ENCODE measurements at places on chromosomes 6 and 20.

- DNase-seq: no peak
Observed at GRCh38 chr20:14178952-14179351, 158.5 kb downstream of the FLRT3 start.

DNA sequence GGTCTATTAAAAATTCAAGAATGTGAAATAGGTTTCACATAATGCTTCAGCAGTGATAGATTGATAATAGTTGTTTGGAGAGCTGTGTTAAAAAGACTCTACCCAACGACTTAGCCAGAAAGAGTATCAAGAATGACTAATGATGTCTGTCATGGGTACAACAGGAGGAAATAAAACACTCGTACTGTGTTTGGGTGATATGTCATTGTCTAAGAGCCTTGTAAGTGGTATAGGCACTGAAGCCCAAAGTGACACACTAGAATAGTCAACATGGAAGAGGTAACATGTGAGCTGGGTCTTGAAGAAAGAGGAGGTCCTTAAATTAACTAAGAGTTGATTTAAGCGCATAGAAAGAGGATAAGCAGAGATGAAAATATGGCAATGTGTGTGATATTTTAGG, 471.8 kb upstream of the MAN1A1 start:
- DNase-seq: no peak

DNA sequence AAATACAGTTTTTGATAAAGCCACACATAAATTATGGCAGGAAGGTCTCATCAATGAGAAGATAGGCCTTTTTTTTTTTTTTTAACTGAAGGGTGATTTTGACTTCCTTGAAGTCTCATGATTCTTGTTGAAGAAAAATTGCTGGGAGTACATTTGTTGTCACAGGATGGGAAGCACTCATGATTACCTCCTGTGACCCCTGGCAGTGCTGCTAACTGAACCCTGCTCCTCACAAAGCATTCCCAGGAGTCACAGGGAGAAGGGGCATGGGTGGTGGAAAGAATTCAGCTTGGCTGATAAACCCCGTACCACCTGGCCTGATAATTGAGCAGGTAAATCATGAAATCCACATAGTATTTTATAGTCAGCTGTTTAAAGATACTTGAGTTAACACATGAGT, 86.9 kb downstream of the CD109 start:
- no peak for DNase-seq

- no peak for DNase-seq
Observed at GRCh38 chr20:34892671-34893070, 16.3 kb downstream of the ACSS2 start.

DNA sequence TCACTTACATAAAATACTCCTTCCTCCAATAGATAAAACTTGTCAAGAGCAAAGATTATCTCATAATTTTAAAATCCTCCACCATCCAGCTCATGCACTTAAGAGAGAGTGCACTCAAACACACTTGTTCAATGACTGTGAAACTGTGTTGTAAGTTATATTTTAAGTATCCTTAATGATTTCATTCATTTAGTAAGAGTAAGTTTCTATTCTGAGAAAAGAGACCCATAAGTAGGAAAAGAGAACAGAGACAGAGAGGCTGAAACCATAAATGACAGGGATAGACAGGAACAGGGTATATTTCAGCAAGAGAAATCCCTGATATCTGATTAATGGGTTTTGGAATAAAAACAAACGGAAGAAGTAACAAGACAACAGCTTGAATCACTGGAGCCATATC, 8.2 kb downstream of the SSR1 start:
- DNase-seq: no peak

GRCh38 chr6:73694711-73695411, 1.1 kb upstream of the CD109 start:
- peak; percentile 19 for DNase-seq

- DNase-seq: no peak
Observed at GRCh38 chr6:158512809-158513208, 47.1 kb upstream of the TMEM181 start.

- DNase-seq: peak; percentile 22
Observed at GRCh38 chr6:18260448-18261106, 3.8 kb downstream of the DEK start.

- no peak for DNase-seq
Observed at GRCh38 chr20:48858075-48858790, 30.4 kb upstream of the PREX1 start.

- no peak for DNase-seq
Observed at GRCh38 chr6:144969154-144969553, 684.0 kb downstream of the UTRN start.

GRCh38 chr20:24478584-24478983, 9.2 kb downstream of the SYNDIG1 start:
- no peak for DNase-seq

- peak; percentile 40 for DNase-seq
Observed at GRCh38 chr6:134176264-134176975, 124.0 kb upstream of the SLC2A12 start.

DNA sequence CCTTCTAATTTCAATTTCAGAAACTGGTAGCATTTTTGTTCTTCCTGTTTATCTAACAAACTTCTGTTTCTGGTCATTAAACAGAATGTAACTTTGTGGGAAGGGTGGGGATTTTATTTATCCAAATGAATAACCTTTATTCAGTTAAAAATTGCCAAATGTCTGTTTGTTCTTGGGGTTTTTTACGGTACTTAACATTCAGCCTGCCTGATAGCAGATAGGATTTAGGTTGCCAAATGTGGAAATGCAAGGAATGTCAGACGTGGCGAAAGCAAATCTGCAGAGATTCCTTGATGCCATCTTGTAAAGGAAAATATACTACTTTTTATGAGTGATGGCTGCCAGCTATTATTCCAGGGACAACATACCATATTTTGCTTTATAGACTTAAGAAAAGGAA, 95.7 kb downstream of the LYRM2 start:
- DNase-seq: no peak

- DNase-seq: no peak
Observed at GRCh38 chr20:52536040-52536439, 344.5 kb upstream of the ZFP64 start.

- DNase-seq: peak; percentile 70
Observed at GRCh38 chr6:166997768-166998255, 1.4 kb upstream of the CEP43 start.

- DNase-seq: no peak
Observed at GRCh38 chr6:66970373-66970772, 1263.3 kb upstream of the EYS start.

GRCh38 chr20:54726687-54727300, 251.4 kb downstream of the DOK5 start:
- no peak for DNase-seq

DNA sequence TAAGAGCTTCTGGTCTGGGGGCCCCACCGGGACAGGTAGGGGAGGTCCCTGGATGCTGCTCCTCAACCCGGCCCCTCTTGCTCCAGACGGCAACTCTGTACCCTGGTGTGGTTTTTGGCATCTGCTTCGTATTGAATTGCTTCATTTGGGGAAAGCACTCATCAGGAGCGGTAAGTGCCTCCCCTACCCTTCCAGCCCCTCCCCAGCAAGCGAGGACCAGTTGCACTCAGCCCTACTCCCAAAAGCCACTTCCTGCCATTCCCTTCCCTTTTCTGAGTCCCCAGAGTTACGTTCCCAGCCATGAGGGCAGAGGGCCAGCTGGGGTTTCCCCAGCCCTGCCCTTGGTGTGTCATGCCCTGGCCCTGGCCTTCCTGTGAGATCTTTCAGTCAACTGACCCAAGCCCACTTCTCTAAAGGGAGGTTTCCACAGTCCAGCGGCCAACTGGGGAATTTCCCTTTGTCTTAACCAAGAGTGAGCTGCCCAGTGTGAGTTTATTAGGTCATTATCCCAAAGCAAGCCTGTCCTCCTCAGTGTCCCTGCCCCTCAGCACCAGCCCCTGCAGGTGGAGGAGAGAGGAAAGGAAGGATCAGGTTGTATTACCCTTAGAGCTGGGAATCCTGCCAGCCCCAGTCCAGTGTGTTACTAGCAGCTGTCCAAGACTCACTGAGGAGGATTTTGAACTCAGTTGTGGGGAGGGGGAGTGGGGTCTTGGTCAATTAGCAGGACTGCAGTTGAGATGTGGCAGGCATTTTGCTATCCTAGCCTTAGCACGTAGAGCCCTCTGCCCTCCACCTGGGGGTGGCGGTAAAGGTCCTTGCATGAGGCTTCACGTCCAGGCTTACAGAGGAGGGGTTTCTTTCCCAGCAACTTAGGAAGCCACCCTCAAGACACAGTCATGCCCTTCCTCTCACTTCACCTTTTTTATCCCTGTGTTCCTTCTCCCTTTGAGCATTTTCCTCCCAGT, 45.8 kb downstream of the TM9SF4 start:
- peak; percentile 66 for DNase-seq

DNA sequence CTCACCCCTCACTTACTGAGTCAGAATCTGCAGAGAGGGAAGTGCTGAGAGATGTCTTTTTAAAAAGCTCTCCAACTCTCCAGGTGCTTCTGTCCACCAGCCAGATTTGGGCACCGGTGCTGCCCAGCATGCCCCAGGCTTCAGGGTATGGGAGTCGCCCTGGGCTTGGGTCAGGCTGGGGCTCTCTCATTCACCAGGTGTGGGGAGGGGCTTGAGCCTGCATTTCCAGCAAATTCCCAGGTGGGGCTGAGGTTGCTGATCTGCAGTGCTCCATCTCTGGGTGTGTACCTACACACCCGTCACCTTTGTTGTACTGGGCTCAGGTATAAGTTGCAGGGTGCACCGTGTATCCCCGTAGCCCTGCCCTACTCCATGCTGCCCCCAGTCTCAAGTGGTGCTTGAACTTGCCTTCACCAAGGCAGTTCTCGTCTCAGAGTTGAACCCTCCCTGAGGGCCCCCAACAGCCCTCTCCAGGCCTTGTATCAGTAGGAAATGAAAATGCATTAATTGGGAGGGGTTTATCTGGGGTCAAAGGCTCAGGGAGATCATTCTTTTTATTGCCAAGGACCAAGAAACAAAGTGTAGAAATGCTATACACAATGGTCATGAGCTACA, 23.5 kb downstream of the PPP1R3G start:
- no peak for DNase-seq

DNA sequence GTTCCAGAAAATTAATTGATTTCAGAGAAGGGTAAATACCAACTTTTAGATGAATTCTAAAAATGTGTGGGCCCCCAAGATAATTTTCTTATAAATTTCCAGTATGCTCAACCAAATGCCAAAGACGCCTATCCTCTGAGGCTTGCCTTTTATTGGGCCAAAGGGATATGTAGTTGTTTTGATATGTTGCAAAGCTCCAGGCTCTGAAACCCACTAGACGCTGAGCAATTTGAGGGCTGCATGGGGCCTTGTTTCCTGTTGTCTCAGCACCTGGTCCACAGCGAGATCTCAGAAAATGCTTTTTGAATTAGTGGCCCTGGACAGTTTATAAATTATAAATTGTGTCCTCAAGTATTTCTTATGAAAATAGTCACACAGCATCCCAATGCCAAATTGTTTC, 397.2 kb downstream of the SAMD5 start:
- DNase-seq: no peak

- no peak for DNase-seq
Observed at GRCh38 chr6:118639054-118639964, 12.1 kb downstream of the CEP85L start.

Data from tongue (tissue), 3 donors.